ENCODE measurements at places on chromosomes 7 and 10.

DNA sequence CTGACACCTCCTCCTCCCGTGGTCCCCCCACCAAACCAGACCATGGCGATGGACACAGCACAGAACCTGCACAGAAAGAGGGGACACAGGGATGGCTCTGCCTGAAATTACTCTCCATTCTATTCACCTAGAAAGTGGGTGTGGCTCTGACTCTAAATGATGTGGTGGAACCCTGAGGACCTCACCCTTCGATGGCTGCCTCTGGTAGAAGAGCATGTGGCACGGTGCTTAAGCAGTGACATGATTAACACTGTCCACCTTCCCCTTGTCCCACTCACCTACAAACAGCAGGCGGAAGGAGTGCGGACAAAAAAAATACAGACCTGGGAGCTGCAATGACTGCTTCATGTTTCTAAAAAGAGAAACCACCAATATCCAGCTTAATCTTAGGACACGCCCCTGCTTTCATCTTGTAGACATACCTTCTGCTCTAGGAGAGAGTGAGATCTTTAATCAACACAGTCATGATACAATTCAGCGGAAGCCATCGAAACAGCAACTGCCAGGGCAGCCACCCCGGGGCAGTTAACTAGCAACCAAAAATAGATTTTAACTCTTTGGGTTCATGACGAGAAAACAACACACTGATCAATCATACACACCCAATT is 11.4 kb downstream of the JCAD start:
- DNase-seq, result no peak

DNA sequence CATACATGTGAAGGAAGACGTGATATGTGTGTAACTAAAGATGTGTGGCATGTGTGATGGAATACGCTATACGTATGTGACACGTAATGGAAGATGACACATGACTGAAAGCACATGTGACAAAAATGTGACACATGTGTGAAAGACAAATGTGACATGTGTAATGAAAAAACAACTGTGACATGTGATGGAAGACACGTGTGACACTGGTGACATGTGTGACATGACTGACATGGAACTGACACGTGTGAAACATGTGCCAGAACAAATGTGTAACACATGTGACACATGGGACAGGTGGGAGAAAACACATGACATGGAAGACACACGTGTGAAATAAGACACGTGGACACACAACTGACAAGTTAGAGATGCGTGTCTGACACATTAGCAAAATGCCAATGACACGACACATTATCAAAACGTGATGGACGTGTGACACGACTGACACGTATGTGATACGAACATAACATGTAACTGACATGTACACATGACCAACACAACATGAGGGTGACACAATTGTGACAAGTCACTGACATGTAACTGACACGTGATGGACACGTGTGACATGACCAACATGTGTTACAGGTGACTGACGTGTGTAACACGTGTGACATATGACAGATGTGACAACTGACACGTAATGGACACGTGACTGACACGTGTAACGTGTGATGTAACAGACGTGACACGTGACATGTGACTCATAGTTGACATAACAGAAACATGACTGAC is 24.4 kb downstream of the CRPPA start:
- DNase-seq, result no peak

GRCh38 chr7:95427166-95427565 is 7.7 kb downstream of the PON2 start:
- DNase-seq, result no peak

GRCh38 chr10:23280419-23281043 is 64.1 kb downstream of the C10orf67 start:
- no peak for DNase-seq

DNA sequence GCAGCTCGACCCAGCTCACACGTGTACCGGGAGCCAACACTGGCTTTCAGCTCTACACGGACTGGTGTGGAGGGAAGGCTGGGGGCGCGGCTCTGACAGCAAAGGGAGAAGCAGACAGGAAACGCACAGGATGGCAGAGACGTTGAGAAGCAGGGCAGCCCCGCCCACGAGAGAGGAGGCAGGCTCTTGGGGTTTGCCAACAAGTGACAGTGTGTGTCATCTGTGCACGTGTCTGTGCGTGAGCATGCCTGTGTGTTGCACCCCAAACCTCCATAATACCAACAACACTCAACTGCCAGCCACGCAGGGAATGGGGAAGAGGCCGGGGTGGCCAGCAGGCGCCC is 64.4 kb upstream of the PDGFA start:
- DNase-seq, result peak; percentile 63

DNA sequence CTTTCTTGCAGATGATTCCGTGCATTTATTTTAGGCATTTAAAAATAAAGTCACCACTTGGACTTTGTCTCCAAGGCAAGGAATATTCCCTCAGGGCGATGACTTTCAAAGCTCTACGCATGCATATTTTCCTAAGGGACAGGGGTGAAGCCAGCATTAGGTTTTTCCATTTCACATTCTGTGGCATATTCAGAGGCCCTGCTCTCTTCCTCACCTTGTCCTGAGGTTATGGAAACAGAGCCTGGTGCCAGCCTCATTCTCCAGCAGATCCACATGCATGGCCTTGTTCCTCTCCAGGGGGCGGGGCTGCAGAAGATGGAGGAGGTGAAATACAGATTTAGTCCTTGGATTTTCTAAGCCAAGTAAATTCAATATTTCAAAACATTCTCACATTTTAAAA is 11.6 kb upstream of the LYZL1 start:
- no peak for DNase-seq

GRCh38 chr7:121039994-121040393 is 51.5 kb downstream of the CPED1 start:
- no peak for DNase-seq

- no peak for DNase-seq
Observed at GRCh38 chr10:132336919-132337407, 5.0 kb downstream of the LRRC27 start.

DNA sequence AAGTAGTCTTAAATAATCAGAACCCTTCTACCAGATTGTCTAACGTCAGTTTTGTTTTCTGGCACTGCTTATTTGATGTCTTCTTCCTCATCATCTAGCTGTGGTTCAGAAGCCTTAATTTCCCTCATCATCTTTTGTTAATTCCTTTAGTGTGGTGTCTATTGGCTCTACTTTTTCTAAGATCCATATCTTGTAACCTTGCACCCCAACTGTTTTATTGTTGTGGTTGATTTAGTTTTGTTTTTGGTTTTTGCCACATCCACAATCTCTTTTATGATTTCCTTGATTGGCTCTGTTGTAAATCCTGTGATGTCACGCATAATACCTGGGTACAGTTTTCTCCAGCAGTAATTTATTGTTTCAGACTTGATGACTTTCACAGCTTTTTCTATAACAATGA is 463.5 kb upstream of the TEX47 start:
- no peak for DNase-seq

DNA sequence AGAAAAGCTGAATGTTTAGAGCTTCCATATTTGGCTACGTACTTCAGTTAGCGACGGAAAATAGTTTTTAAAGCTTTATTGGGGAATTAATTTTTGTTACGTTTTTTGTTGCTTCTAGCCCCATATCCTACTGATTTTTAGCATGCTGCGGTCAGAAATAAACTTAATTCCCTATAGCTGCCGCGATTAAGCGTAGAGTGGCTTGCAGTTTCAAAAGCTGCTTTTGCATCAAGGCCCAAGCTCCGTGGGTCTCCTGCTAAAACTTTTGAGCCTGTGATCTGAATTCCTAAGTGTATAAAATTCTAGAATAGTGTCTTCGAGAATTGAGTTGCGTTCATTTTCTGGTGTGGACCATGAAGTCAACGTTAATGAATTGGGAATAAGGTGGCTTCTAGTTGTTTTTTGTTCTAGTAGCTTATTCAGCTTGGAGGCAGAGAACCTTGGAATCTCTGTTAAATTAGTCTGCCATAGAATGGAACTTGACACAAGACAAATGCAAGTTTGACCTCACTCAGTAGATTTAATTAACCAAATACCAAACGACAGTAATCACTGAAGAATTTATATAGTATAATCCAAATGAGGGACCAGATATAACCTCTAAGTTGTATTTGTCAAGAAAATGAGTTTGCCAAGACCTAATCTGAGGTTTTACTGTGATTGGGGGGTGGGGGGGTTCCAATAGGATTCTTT is 977 bp downstream of the CALU start:
- DNase-seq, result no peak

- no peak for DNase-seq
Observed at GRCh38 chr7:93828260-93828659, 62.3 kb downstream of the TFPI2 start.

- DNase-seq, result no peak
Observed at GRCh38 chr10:102738692-102739121, 5.0 kb upstream of the WBP1L start.

DNA sequence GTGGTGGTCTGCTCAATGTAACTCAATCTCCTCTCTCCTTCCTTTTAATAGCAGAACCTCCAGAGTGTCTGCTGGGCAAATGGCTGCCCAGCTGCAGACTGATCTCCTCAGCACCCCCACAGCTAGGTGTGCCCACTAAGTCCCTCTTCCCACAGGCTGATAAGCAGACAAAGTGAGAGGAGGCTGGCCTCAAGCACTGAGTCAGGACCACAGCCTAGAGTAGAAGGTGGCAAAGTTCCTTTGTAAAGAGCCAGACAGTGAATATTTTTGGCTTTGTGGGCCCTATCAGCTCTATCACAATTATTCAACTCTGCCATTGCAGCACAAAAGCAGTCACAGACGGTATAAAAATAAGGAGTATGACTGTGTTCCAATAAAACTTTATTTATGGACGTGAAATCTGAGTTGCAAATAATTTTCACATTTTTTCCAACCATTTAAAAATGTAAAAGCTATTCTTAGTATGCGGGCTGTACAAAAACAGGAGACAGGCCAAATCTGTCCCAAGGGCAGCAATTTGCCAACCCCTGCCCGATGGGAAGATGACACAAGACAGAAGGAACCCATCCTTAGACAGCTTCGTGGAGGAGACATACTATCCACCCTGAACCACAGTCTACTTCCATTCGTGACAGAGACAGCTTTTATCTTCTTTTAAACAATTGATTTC is 23.4 kb downstream of the JAZF1 start:
- DNase-seq, result peak; percentile 34

GRCh38 chr7:158245724-158246041 is 341.9 kb downstream of the PTPRN2 start:
- no peak for DNase-seq

GRCh38 chr10:4656576-4657194 is 169.3 kb upstream of the AKR1E2 start:
- peak; percentile 76 for DNase-seq

GRCh38 chr7:79730971-79731370 is 277.5 kb upstream of the MAGI2 start:
- no peak for DNase-seq

DNA sequence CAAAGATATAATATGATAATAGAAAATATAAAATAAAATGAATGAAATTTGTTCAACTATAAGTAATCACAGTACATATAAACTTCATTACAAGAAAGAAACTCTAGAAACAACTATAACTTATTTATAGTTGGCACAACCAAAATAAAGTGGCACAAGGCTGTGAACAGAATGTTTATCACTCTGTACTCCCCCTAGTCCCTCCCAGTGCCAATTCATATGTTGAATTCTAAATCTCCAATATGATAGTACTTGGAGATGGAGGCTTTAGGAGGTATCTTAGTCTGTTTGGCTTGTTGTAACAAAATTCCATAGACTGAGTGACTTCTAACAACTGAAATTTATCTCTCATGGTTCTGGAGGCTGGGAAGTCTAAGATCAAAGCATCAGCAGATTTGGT is 145.0 kb upstream of the TMEM229A start:
- DNase-seq, result no peak

DNA sequence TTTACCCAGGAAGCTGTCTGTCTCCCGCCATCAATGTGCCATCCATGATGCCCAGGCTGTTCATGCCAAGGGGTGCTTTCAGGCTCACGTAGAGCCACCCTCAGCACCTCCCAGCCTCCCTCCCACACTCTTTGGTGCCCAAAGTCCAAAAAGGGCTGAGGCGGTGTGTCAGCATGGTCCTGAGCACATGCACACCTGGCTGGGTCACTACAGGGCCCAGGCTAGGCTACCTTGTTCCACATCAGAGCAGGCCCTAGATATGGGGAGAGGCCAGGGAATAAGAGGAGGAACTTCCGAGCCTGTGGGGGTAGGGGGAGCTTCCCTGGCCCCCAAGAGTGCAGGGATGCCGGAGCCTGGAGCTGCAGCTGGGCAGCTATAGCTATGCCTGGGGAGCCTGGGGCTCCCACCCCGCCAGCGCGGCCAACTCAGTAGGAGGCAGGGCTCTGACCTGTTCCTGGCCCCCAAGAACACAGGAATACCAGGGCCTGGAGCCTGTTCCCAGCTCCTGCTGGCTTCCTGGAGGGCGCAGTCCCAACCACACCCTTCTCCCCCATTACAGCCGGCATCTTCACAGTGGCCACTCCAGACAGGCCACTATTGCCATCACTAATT is 133.2 kb upstream of the C7orf33 start:
- no peak for DNase-seq

- DNase-seq, result no peak
Observed at GRCh38 chr10:93854975-93855374, 38.8 kb upstream of the SLC35G1 start.

- no peak for DNase-seq
Observed at GRCh38 chr7:32244806-32245345, 174.7 kb upstream of the PDE1C start.

DNA sequence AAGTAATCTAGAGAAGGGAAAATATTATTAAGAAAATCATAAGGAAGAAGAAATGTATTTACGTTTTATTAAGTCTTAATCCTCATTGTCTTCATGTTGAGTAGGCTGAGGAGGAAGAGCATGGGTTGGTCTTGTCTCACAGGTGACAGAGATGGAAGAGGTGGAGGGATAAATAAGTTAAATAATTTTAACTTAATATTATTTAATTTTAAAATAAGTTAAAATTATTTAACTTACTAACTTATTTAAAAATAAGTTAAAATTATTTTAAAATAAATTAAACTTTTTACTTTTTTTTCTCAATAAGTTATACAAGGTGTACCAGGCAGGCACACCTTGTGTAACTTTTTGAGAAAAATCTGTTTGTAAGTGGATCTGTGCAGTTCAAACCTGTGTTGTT is 36.6 kb downstream of the STK31 start:
- DNase-seq, result no peak
